ENCODE measurements at places on chromosomes 4 and X.

DNA sequence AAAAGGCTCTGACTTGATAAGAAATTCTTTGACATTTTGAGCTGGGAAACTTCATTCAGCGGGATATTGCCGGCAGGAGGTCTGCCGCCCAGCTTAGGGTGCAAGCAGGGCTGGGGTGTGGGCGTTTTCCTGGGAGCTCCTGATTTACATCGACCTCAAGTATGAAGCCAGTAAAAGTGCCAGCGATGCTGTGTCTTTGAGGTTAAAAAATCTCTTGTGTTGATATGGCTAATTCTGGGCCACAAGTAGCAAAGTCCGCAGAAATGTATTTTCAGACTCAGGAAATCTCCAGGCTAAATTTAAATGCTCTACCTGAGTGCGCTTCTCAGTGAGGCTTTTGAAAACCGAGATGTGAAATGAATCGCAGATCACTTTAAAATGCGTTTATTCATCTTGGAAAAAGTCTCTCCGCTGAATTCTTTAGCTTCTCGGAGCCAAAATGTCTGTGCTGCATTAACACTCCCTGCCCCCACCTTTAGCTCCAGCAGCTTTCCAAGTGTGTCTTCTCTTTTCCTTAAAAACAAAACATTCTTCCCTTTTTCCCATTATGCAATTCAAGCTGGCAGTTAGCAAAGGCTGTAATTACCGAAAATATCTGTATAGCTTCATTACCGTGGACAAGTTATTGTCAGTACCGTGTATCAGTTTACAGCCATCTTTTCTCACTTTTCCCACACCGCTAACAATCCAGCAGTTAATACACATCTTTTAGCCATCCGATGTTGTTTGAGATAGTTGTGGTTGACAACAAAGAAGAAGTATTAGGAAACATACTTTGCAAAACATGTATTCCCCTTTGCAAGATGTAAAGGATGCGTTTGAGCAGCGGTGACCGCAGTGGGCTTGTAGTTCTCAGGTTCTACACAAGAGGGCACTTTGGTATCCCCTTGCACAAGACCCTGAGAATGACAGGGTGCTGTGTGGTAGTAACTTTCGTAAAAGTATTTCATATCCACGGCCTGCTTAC, 136.0 kb upstream of the STX18 start:
- no peak for DNase-seq

DNA sequence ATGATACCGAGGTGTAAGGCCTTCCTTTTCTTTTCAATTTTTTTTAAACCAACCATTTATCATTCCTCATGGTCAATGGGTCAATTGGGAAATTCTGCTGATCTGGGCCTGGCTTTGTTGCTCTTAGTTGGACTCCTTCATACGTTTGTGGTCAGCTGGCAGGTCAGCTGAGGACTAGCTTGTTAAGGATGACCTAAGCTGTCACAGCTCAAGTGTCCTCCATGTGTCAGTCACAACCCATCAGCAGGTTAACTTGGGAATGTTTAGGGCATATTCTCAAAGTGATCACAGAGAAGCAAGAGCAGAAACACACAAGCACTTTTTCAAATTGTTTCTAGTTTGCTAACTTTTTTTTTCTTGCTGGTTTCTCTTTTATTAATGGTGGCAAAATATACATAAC, 117.4 kb upstream of the MAB21L2 start:
- DNase-seq: no peak

DNA sequence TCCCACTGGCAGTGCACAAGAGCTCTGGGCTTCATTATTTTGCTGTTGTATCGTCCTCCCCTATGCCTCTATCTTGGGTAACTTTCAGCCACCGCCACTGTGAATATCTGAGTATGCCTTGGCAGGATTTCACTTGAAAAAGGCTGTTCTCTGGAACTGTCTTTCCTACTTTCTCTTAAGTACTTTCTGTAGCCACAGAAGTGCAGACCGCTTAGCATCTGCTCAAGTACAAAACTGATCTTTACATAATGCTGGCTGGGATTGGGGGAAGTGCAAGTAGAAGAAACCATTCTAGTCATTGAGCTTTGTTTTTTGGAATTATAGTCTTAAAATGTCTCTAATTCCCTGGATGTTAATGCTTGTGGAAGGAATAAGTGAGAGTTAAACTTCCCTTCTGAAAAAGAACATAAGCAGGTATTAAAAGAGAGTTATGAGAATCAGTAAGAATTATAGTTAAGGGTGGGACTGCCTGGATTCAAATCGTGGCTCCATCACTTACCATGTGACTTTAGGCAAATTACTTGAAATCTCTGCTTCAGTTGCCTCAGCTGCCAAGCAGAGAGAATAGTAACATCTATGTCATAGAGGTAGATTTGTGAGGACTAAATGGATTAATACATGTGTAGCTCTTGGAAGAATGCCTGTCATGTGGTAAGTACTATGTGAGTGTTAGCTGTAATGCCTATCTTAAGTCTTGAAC, 77.5 kb downstream of the MID1IP1 start:
- no peak for DNase-seq

- no peak for DNase-seq
Measured at GRCh38 chrX:37580080-37580479, 8.6 kb downstream of the LANCL3 start.

DNA sequence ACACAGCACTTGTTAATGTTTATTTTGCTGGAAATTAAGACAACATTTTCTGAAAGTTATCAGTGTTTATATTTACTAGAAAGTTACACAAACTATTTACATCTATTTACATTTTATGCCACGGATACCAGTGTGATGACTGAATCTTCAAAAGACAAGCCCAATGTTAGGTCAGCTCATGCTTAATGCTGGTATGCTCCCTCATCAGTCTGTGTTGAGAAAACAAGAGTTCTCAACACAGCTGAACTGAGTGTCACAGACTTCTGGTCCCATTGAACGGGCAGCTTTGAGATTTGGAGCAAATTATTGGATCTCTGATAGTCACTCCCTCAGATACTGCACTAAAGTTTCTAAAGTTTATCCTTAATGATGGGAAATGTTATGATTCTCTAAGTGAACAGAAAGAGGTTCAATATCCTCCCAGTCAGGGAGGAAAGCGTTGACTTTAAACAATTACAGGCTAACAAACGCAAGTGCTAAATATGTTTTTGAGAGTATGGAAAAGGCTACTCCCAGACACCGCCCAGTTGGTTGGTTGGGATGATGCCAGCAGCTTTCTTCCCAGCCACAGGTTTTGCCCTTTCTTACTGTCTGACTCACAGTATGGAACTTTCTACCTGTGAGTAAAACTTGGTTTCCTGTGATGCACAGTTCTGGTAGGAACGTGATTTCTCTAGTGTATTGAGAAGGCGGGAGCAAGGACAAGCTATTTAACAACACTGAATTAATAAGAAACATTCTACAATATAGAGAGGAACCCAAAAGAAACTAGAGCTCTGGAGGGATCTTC, 1293.6 kb upstream of the TENM3 start:
- DNase-seq: no peak

DNA sequence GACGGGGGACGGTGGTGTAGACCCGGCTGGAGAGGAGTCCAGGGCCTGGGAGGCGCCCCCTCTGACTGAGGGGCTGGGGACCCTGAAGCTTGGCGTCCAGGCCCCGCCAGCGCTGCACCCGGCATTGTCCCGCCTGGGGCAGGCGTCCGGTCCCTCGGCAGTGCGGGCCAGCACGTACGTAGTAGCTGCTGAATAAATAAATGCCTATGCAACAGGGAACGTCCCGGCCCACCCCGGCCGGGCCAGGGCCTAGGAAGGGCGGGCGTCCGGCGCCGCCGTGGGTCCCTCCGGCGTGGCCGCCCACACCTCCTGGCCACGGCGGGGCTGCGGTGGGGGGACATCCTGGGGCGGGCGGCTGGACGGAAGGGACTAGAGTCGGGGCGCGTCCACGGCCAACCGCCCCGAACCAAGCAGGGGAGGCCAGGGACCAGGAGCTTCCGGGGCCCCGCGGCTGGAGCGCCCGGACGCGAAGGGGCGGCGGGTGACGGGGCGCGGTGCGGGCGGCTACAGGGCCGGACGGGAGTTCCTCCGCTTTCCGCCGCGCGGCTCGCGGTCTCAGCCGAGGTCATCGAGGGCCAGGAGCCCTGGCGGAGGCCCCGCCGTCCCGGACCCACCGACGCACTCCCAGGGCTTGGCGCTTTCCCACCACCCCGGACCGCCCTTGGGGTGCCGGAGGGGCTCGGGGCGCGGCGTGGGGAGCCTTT, 886 bp upstream of the WWC2 start:
- peak; percentile 53 for DNase-seq

DNA sequence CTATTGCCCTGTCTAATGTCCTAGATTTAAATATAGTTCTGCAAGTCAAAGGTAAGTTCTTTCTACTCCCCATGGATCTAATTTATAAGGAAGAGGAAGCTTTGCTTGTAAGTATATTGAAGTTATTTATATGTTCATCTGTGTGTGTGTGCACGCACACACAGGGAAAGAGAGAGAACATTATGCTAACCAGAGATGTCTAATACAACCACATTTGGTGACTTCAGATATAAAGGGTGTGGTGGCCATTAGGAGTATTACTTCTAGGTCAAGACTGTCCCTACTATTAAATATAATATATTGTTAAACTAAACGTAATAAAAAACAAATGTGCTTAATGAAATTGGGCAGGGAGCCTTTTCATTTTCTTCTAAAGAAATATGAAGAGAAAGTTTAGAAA, 4.1 kb downstream of the DCK start:
- DNase-seq: no peak

- DNase-seq: no peak
Measured at GRCh38 chr4:27176881-27177280, 316.2 kb downstream of the STIM2 start.

DNA sequence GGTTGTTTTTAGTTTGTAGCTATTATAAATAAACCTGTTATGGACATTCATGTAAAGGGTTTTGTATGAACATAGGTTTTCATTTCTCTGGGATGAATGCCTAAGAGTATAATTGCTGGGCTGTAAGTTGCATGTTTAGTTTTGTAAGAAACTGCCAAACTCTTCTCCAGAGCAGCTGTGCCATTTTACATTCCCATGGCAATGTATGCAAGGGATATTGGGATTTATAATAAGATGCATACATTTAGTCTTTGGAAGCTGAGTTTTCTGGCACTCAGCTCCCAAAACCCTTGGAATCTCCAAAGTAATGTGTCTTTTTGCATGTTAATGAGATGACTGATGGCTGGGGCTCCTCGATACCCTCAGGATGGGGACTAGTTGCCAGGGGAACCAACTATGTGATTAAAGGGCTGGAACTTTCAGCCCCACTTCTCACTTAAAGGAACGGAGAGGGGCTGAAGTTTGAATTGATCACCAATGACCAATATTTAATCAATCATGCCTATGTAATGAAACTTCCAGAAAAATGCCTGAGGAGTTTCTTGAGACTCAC, 44.0 kb downstream of the SERTM2 start:
- DNase-seq: no peak

DNA sequence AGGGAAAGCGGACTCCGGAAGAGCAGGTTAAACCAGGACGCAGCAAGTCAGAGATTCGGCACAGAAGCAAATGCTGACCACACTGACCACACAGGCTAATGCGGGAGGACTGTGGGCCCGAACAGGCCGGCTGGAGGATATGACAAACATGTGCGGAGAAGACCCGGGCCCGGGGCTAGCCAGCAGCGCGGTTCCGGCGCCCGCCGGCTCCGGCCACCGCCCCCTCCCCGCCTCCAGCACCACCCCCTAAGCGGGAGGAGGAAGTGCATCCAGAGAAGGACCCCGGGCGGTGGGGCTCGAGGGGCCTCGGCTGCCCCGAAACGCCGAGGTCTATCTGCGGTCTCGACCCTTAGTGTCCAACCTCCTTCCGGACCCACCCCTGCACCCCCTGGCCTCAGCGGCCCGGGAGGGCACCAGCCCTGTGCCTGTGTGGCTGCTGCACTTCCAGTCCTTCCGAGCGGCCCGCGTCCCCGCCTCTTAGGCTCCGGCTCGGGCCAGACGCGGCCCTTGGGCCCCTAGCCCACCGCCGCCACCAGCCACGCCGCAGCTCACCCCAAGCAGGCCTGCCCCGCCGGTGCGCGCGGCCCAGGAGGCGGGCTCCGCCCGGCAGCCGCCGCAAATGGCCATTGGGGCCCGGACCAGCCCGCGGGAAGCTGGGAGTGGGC, 2.1 kb downstream of the ELOVL6 start:
- no peak for DNase-seq

- no peak for DNase-seq
Measured at GRCh38 chr4:25633541-25633940, 22.1 kb upstream of the SLC34A2 start.

- DNase-seq: no peak
Measured at GRCh38 chr4:84582988-84583875, at the start of gene CDS1. Gene CDS1, plus strand, starts transcription at chr4:84583127. Its CDS starts 275 bp downstream, at chr4:84583402.

DNA sequence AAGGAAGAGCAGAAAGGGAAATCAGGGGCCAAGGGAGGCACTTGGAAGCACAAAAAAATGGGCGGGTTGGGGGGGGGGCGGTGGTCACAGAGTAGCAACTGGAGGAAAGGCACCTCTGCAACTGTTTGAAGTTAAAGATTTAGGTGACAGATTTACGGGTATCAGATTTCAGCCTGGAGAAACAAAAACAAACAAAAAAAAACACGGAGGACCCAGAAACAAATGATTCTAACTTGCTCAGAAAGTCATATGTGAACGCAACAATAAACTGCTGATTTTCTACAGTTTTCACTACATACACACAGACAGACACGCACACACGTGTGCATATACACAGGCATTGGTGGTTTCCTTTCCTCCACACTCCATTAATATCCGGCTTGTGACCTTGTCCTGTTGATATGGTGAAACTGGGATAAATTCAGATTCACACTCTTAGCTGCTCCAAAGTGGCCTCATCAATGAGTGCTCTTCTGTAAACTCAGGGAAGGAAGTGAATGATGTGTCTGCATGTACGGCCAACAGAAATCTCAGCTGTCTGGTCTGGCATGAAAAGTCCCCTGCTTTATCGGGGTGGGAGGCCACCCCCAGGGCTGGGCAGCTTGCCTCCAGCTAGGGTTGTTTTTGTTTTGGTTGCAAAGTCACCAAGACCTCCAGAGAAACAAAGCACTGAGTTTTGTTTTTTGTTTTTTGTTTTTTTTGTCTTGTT, 54.3 kb downstream of the CHST7 start:
- DNase-seq: no peak

DNA sequence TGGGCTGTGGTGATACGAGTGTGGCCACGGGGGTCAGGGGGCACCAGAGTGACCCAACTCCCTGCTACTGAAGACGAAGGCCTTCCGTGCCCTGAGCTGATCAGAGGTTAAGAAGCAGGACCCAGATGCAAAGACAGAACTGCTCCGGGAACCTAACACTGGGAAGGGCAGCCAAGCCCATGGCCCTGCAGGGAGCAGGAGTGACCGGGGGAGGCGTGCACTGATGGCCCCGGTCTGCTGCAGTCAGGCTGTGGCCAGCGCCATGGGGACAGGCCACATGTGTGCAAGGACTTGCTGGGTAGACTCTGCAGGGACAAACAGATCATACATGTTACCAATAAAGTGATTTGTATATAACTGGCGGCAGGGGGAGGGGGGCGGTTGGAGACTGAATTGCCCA, 74.6 kb downstream of the ACOX3 start:
- DNase-seq: no peak

- DNase-seq: no peak
Measured at GRCh38 chr4:8105306-8106100, 53.1 kb downstream of the ABLIM2 start.

GRCh38 chr4:158841540-158841939, 72.7 kb downstream of the FNIP2 start:
- no peak for DNase-seq

All from CD8-positive, alpha-beta T cell (primary cell).